ENCODE measurements at places on chromosomes 13 and 19. TPM values are rescaled to one million over a fixed set of nuclear protein-coding genes. Genes with fewer than 3 reads are reported as not detected.

GRCh38 chr13:78601124-78601873, 2.1 kb downstream of the POU4F1 start:
- H3K36me3 ChIP-seq = no peaks in the 10 kb centered on the region
- DNase-seq = peak; percentile 7
- no peak overlapping the region for H3K4me3 ChIP-seq
- no peak overlapping the region for H3K27ac ChIP-seq
- H3K27me3 ChIP-seq = peaks cover 87% of the 10 kb centered on the region

- H3K27ac ChIP-seq = peak within 1 kb of the TSS; percentile 4
- DNase-seq = peak; percentile 64
- H3K27me3 ChIP-seq = peaks cover 10% of the 10 kb centered on the region
- H3K36me3 ChIP-seq = peaks cover 2% of the 10 kb centered on the region
- peaks cover 3% of the 10 kb centered on the region for H3K4me1 ChIP-seq
- peak within 1 kb of the TSS; percentile 61 for H3K4me3 ChIP-seq
Measured at GRCh38 chr19:6459262-6460098, at the start of gene SLC25A23. Gene SLC25A23 (minus strand): TSS chr19:6459792. CDS start chr19:6459628, 164 bp downstream.

- DNase-seq = no peak
- H3K4me1 ChIP-seq = no peaks in the 10 kb centered on the region
- no peaks in the 10 kb centered on the region for H3K27me3 ChIP-seq
- H3K27ac ChIP-seq = no peak overlapping the region
- H3K36me3 ChIP-seq = peaks cover 41% of the 10 kb centered on the region
Measured at GRCh38 chr13:113595131-113595530, 10.6 kb downstream of the TFDP1 start.

GRCh38 chr13:87426742-87427141, 244.4 kb upstream of the SLITRK5 start:
- DNase-seq = no peak
- H3K36me3 ChIP-seq = no peaks in the 10 kb centered on the region
- no peak overlapping the region for H3K4me3 ChIP-seq
- no peak overlapping the region for H3K27ac ChIP-seq
- no peaks in the 10 kb centered on the region for H3K4me1 ChIP-seq

- H3K4me3 ChIP-seq = no peak overlapping the region
- no peak overlapping the region for H3K27ac ChIP-seq
- no peaks in the 10 kb centered on the region for H3K4me1 ChIP-seq
Measured at GRCh38 chr13:34671137-34671536, 270.9 kb upstream of the NBEA start.

DNA sequence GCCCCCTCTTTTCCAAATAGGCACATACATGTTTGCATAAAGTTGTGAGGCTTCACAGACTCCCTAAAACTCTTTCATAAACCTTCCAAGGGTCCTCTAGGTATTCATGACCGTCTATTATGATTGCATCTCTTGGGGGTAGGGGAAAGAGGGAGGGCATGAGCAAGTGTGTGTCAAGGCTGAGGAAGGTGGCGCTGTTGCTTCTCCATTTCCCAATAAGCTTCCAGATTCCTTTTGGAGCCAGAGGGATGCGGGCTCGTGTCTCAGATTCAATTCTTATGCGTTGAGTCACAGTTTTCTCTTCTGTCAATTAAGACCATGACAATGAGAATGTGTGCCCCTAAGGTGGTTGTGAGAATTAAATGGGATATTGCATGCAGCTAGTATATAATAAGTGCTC, 51.0 kb upstream of the CYP2A7 start:
- H3K27ac ChIP-seq = no peak overlapping the region
- DNase-seq = no peak
- no peaks in the 10 kb centered on the region for H3K36me3 ChIP-seq
- H3K4me3 ChIP-seq = no peak overlapping the region
- no peaks in the 10 kb centered on the region for H3K27me3 ChIP-seq
- no peaks in the 10 kb centered on the region for H3K4me1 ChIP-seq

- no peak overlapping the region for H3K4me3 ChIP-seq
- H3K27me3 ChIP-seq = no peaks in the 10 kb centered on the region
- H3K27ac ChIP-seq = no peak overlapping the region
- no peaks in the 10 kb centered on the region for H3K36me3 ChIP-seq
- H3K4me1 ChIP-seq = no peaks in the 10 kb centered on the region
Measured at GRCh38 chr19:56689198-56689597, 17.6 kb upstream of the ZNF835 start.

DNA sequence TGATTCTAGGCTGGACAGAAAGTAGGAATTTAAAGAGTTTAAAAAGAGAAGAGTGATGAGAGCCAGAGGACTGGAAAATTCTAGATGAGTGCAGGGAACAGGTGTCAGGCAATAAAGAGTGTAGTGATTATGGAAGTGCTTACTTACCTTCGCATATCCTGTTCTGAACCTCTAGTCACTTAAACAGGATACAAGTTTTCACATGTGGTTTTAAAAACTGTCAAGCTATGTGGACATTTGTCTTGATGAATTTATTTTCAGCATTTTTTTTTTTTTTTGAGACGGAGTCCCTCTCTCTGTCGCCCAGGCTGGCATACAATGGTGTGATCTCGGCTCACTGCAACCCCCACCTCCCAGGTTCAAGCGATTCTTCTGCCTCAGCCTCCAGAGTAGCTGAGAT, 34.3 kb upstream of the IL17D start:
- no peak for DNase-seq
- no peak overlapping the region for H3K27ac ChIP-seq
- peaks cover 2% of the 10 kb centered on the region for H3K36me3 ChIP-seq
- peaks cover 2% of the 10 kb centered on the region for H3K4me1 ChIP-seq
- no peaks in the 10 kb centered on the region for H3K27me3 ChIP-seq

DNA sequence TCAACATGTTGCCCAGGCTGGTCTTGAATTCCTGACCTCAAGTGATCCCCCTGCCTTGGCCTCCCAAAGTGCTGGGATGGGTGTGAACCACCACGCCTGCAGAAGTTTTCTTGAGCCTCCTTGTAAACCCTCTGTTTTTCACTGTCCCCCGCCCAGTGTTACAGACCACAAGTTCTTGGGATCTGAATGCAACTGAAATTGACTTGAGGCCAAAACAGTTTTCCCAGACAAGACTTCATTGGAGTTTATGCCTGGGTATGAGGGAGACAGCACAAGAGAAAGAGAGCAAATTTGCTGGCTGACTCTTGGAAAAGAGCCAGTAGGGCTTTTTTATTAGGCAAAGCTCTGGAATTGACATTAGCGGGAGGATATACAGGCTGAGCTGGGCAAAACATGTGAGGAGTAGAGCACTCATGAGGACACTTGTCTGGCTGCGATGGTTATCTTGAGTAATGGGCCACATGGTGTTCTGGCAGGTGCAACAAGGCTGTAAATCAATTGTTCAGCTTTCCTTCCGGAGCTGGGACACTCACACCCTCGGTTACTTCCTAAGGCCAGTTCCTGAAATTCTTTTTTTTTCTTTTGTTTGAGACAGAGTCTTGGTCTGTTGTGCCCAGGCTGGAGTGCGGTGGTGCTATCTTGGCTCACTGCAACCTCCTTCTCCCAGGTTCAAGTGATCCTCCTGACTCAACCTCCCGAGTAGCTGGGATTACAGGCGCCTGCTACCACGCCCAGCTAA, 12.7 kb upstream of the HNRNPL start:
- no peak overlapping the region for H3K27ac ChIP-seq
- DNase-seq = no peak
- H3K4me1 ChIP-seq = no peaks in the 10 kb centered on the region
- no peaks in the 10 kb centered on the region for H3K27me3 ChIP-seq

GRCh38 chr19:18310118-18310909, 12.6 kb downstream of the LSM4 start:
- no peak overlapping the region for H3K4me3 ChIP-seq
- H3K4me1 ChIP-seq = peaks cover 6% of the 10 kb centered on the region
- DNase-seq = no peak
- H3K36me3 ChIP-seq = peaks cover 36% of the 10 kb centered on the region

DNA sequence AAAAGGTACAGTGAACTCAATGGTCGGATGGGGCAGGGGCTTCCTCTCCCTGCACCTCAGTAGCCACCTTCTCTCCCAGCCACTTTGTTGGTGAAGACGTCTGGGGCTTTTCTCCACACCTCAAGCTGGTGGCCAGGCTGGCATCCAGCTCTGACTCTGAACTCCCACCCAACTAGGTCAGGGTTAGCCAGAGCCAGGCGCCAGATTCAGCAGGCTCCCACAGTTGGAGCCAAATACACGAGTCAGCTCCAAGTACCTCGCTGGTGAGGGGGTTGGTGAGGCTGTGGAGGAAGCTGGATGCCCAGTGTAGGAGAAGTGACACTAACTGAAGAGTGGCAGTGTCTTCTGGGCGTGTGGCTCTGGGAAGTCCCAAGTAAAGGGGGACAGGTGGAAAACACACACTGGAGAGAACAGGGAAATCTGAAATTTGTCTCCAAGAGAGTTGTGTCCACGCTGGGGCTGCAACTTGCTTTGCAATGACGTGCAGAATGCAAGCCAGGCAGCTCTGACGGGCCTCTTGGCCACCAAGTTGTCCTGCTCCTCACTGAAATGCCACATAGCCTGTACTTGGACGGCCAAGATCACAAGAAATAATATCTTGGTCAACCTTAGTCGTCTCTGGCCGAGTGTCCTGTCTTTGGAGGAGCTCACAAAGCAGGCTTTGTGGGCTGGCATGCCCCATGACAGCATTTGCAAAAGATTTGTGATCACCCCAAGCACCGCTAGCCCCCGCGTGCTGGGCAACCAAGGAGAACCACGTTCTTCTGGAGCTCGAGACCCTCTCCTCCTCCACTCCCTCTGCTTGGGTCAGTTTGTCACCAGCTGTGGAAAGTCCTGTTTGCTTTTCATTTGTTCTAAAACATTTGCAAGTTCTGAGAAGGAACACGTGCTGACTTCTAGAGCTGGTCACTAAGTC, 18.1 kb downstream of the SLC7A1 start:
- H3K4me3 ChIP-seq = no peak overlapping the region
- no peak overlapping the region for H3K27ac ChIP-seq
- H3K36me3 ChIP-seq = 0 out of 2 replicates have a peak, but pooled peaks cover 3% of the 10 kb centered on the region
- H3K27me3 ChIP-seq = no peaks in the 10 kb centered on the region

- no peak overlapping the region for H3K4me3 ChIP-seq
- H3K4me1 ChIP-seq = no peaks in the 10 kb centered on the region
- DNase-seq = no peak
- no peak overlapping the region for H3K27ac ChIP-seq
- no peaks in the 10 kb centered on the region for H3K36me3 ChIP-seq
Measured at GRCh38 chr19:51743405-51743804, 8.3 kb downstream of the FPR1 start.

GRCh38 chr19:44924243-44924725, 9.9 kb downstream of the APOC1 start:
- peak overlapping the region; percentile 79 for H3K27ac ChIP-seq
- H3K36me3 ChIP-seq = no peaks in the 10 kb centered on the region
- DNase-seq = no peak
- H3K4me1 ChIP-seq = peaks cover 23% of the 10 kb centered on the region
- H3K4me3 ChIP-seq = no peak overlapping the region

- H3K27me3 ChIP-seq = peaks cover under 1% of the 10 kb centered on the region
- H3K4me1 ChIP-seq = no peaks in the 10 kb centered on the region
- H3K27ac ChIP-seq = no peak overlapping the region
- H3K4me3 ChIP-seq = no peak overlapping the region
- no peaks in the 10 kb centered on the region for H3K36me3 ChIP-seq
- no peak for DNase-seq
Measured at GRCh38 chr19:51119101-51119500, 5.6 kb upstream of the SIGLEC9 start.

DNA sequence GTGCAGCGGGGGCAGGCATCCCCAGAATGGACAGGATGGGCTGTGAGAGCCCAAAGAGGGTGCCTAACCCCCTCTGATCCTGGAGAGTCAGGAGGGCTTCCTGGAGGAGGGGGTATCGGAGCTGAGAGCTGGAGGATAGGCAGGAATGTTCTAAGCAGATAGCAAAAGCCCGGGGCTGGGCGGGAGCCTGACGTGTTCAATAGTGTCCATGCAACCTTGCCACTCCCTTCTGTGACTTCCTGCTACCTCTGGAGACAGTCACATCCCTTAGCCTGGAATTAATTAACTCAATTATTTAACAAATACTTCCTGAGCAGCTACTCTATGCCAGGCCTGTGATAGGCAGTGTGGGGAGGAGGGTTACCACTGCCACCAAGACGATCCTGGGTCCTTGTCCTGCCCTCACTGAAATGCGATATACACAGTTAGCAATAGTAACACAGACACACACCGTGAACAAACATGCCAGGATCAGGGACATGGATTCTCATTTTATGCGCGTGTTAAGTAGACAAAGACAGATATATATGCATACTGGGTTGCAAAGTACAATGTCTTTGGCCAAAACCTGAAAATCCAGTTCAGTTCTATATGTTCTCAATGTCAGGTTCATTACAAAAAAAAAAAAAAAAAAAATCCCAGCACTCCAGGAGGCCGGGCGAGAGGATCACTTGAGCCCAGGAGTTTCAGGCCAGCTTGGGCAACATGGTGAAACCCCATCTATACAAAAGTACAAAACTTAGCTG, 10.7 kb downstream of the AP2S1 start:
- H3K4me3 ChIP-seq = no peak overlapping the region
- peaks cover 40% of the 10 kb centered on the region for H3K36me3 ChIP-seq
- peaks cover 7% of the 10 kb centered on the region for H3K4me1 ChIP-seq
- H3K27me3 ChIP-seq = no peaks in the 10 kb centered on the region
- peak overlapping the region; percentile 56 for H3K27ac ChIP-seq

DNA sequence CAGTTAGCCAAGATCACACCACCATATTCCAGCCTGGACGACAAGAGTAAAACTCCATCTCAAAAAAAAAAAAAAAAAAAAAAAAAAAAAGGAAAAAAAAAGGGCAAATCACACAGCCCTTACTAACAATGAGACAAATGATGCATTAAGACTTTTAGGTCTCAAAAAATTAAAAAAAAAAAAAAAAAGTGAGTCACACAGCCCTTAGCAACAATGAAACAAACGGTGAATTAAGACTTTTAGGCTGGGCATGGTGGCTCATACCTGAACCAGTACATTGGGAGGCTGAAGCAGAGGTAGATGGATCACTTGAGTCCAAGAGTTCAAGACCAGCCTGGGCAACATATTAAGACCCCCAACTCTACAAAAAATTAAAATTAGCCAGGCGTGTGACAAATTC, 32.4 kb upstream of the EIF3G start:
- no peak overlapping the region for H3K4me3 ChIP-seq
- DNase-seq = no peak
- no peak overlapping the region for H3K27ac ChIP-seq

DNA sequence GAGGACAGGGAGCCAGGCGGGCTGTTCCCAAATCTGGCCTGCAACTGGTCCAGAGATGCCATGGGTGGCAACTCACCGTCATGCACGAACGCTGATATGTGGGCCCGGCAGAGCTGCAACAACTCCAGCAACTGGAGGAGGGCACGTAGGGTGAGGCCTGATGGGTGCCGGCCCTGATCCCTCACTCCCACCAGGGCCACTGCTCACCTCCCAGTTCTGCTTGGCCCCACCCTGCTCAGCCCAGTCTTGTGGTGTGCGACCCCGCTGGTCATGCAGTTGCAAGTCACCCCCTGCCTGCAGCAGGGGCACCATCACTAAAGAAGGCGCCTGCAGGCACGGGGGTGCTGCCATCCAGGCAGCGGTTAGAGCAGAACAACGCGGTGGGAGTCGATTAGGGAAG, 16.9 kb downstream of the ARHGAP33 start:
- H3K27me3 ChIP-seq = peaks cover 18% of the 10 kb centered on the region
- no peak for DNase-seq
- H3K4me1 ChIP-seq = no peaks in the 10 kb centered on the region
- H3K27ac ChIP-seq = no peak overlapping the region
- H3K36me3 ChIP-seq = no peaks in the 10 kb centered on the region

LATS2 gene
- 16.4 TPM for total RNA-seq

MKNK2 gene
- 21.9 TPM for total RNA-seq

IL4I1 gene
- total RNA-seq = 0.36 TPM

Data from IMR-90 (cell line).